ENCODE measurements at places on chromosomes 5 and 9.

GRCh38 chr9:69019808-69020207, 5.9 kb upstream of the PRKACG start:
- DNase-seq = no peak

DNA sequence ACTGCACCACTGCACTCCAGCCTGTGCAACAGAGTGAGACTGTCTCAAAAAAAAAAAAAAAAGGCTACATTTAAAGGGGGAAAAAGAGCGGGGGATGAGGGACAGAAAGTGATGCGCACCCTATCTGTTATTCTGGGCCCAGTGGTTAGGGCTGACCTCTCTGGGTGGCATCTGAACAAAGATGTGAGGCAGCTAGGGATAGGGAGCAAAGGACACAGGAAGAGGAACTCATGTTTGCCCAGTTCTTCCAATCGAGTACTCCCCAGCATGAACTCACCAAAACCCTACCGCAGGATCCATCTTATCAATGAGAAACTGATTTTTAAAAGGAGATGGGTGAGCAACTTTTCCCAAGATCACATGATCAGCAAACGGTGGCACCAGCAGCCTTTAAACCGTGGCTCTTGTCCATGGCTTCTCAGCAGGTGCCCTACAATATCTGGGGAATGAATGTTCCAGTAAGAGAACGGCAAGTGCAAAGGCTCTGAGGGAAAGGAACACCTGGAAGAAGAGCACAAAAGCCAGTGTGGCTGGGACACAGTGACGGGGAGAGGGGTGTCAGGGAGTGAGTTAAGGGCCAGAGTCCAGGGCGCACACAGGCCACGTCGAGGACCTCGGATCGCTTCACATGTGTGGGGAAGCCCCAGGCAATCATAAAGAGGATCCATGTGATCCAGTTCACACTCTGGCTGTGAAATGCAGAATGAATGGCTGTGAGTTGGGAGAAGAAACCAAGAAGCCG, 22.0 kb downstream of the RAPGEF1 start:
- no peak for DNase-seq

DNA sequence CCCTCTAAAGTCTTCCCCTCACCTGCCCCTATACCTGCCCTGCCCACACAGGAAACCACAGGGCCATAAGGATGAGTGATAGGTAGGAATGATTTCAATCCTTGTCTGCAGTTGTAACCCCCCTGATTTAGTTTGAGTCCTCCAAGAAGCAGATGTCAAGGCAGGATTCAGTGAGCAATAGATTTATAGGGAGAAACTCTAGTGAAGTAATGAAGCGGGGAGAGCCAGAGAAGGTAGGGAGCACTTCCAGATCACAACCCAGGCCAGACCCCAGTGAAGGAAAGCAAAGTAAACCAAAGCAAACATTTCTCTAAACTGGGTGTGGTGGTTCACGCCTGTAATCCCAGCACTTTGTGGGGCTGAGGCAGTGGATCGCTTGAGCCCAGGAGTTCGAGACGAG, 22.4 kb downstream of the ENC1 start:
- no peak for DNase-seq

DNA sequence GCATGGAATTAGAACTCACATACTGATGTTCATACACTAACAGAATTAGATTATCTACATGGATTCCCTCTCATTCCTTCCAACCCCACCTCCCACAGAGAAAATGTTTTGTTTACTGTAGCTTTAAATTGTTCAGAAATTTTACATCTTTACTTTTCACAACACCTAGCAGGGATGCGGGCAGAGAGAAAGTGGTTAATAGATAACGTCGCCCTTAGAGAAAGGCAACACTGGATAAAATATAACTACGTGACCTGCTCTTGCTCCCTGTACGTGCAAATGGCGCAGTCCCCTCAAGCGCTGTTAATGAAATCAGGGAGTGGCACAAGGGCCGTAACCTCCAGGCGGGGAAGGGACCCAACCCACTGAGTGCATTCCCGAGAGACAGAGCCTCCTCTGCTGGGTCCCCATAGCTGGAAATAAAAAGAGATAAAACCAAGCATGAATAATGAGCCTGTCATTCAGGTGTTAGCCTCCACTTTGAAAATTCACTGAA, 125.3 kb upstream of the DAPK1 start:
- no peak for DNase-seq

- DNase-seq = no peak
Measured at GRCh38 chr5:6715271-6715670, 2.0 kb downstream of the TENT4A start.

DNA sequence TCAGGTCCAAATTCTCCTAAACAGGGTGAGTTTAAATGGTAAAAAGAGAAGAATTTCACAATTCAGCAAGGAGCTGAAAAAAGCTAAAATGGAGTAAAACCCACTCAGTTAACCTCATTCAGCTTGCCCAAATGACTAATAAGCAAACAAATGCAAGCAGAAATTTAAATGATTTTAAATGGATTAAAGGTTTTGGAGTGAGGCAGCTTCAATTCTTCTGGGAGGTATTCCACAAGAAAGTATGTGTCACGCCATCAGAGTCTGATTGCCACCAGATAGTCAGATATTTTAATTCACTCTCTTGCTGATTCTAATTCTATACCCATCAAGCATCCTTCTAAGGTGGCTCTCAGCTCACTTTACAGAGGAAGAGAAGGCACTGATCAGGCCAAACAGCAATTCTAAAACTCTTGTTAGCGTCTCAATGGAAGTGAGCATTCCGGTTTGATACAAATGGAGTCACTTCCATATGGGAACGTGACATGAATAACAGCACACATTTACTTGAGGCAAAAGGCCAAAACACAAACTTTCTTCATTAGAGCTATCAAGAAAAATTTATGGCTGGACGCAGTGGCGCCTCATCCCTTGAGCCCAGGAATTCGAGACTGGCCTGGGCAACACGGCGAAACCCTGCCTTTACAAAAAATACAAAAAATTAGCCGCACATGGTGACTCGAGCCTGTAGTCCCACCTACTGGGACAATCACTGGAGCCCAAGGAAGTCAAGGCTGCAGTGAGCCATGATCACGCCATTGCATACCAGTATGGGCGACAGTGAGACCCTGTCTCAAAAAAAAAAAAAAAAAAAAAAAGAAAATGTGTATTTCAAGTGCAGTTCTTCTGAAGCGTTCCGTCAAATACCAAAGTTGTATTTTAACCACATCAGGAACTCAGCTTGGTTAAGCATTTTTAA, 2.0 kb downstream of the CLK4 start:
- DNase-seq = peak; percentile 1

DNA sequence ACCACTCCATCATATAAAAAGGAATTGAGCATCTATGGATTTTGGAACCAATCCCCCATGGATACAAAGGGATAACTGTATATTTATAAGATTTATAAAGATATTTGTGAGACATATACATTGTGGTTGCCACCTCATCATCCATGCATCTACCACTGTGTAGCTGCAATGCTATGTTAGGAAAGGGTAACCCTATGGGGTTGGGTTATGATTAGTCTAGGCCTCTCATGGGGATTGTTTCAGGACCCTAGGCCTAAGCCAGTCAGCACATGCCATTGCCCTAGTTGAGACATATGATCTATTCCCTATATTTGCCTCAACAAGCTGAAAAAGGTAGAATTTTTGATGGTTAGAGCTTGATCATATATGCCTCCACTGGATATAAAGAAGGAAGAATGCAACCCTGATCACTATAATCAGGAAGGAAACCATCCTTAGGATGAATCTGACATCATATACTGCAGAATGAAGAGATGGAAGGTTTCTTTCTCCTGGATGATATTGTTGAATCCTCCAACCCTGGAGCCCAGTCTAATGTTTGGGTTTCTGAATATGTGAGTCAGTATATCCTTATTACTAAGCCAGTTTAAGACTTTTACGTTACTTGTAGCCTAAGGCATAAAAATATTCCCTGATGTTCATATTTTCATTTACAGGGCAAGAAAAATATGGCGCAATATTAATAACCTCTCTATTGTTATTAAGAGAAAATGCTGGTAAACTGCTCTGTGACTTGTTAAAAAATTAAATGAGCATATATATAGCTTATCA, 94.2 kb downstream of the ADAMTS19 start:
- DNase-seq = no peak

DNA sequence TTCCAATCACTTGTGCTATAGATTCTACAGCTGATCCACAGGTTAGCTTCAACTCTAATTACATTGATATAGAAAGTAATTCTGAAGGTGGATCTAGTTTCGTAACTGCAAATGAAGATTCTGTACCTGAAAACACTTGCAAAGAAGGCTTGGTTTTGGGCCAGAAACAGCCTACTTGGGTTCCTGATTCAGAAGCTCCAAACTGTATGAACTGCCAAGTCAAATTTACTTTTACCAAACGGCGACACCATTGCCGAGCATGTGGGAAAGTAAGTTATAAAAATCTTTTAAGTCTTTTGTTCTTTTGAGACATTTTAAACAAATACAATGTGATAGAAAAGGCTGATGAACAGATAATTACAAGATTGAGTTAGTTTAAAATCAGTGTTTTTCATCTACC, 30.9 kb downstream of the ZFYVE16 start:
- DNase-seq = no peak

- peak; percentile 49 for DNase-seq
Measured at GRCh38 chr5:6745706-6746222, 32.5 kb downstream of the TENT4A start.

GRCh38 chr5:1815071-1815786, 14.0 kb downstream of the NDUFS6 start:
- no peak for DNase-seq

GRCh38 chr5:141742866-141743851, 61.1 kb upstream of the ARAP3 start:
- peak; percentile 39 for DNase-seq

- DNase-seq = no peak
Measured at GRCh38 chr5:178227929-178228328, 4.7 kb downstream of the PHYKPL start.

DNA sequence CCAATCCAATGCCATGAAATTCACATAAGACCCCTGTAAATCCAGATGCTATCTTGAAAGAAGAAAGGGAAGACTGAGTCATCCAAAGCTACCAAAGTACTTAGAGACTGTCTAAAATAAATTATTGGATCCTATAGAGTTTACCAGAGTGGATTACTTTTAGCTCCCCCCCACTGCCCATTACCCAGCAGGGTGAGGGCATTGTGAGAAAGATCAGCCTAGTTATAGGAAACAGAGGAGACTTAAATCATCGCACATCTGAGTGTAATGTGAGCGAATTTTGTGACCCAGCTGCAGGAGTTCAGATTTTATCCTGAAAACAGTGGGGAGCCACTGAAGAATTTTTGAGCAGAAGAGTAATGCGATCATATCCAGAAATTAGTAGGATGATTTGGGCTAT, 1.6 kb upstream of the ENHO start:
- no peak for DNase-seq

- DNase-seq = no peak
Measured at GRCh38 chr9:87792831-87793288, 66.9 kb downstream of the CTSL start.

GRCh38 chr9:26656003-26656870, 236.4 kb downstream of the CAAP1 start:
- peak; percentile 7 for DNase-seq

- DNase-seq = no peak
Measured at GRCh38 chr5:110377943-110378342, 348.5 kb downstream of the TMEM232 start.

GRCh38 chr5:166281433-166281832, 2010.0 kb upstream of the WWC1 start:
- DNase-seq = no peak

- DNase-seq = no peak
Measured at GRCh38 chr5:79151942-79152671, 40.5 kb downstream of the BHMT start.

- no peak for DNase-seq
Measured at GRCh38 chr5:9513827-9514226, 32.0 kb downstream of the SEMA5A start.

- no peak for DNase-seq
Measured at GRCh38 chr5:120958877-120959485, 494.9 kb downstream of the PRR16 start.

DNA sequence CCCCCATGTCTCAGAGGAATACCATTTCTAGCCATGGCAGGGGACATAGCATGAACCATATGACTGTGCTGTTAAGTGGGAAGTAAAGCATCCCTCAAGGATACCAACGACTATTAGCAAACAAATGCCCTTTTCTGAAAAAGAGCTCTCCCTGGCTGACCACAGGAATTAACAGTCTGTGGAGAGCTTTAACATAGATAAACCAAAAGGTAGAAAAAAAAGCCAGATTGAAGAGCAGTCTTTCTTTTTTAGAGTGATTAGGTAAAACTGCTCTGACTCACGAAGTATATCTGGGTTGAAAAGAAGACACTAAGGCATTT, 532.7 kb upstream of the DMAC1 start:
- DNase-seq = no peak

- DNase-seq = peak; percentile 44
Measured at GRCh38 chr5:67493676-67494075, 297.1 kb upstream of the CD180 start.

- DNase-seq = no peak
Measured at GRCh38 chr5:151173711-151174611, 16.4 kb upstream of the ANXA6 start.

- no peak for DNase-seq
Measured at GRCh38 chr5:171367424-171368370, 20.0 kb upstream of the NPM1 start.

GRCh38 chr5:155024015-155024414, 10.5 kb downstream of the KIF4B start:
- no peak for DNase-seq

- DNase-seq = no peak
Measured at GRCh38 chr9:2761424-2761823, 44.1 kb downstream of the KCNV2 start.

- DNase-seq = no peak
Measured at GRCh38 chr9:97550386-97550785, 48.9 kb downstream of the TMOD1 start.

DNA sequence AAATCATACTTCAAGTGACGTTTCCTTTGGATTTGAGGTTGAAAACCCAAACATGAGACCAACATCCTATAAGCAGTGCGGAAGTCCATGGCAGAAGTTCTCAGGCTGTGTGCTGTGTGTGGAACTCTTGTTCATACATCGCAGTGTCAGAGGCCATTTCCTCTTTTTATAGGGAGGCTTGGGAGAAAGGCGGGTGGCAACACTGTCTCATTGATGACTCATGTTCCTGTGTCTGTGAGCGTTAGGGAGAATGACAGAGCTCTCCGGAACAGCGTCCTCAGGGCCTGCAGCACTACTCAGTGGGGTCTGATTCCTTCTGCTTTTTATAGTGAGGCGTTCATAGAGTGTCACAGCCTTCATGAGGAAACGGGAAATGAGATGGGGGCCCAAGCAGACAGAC, 98.8 kb upstream of the BASP1 start:
- no peak for DNase-seq

Measured in NCI-H526 (cell line).